ENCODE measurements at places on chromosomes 2 and 18. TPM values are rescaled to one million over a fixed set of nuclear protein-coding genes. Genes with fewer than 3 reads are reported as not detected.
A peak's percentile ranks its signal among the peaks of the same experiment; 100 is the strongest.

DNA sequence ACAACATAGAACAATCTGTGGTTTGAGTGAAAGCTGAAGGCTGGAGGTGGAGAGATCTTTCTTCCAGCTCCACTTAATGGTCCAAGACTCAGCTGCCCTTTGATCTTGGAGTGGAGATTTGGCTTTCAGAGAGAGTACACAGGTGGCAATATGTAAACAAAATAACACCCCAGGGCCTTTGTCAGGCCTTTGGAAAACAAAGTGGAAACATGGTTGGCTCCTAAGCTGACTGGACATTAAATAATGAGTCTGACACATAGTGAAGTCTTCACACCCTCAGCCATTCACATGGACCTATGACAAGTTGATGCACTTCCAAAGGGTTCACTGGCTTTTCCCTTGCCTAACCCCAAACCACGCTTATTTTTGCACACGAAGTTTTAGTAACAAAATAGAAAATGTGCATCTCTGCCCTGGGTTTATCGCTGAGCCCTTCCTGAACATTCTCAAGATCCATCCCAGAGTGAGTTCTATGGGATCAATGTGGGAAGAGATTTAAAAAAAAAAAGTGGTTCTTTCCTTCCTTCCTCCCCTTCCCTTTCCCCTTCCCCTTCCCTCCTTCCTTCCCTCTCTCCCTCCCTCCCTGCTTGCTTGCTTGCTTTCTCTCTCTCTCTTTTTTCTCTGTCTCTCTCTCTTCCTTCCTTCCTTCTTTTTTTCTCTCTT lies 201.3 kb upstream of the NT5C1B start:
- DNase-seq: no peak

- no peak for DNase-seq
Observed at GRCh38 chr2:40164736-40165508, 287.0 kb downstream of the SLC8A1 start.

DNA sequence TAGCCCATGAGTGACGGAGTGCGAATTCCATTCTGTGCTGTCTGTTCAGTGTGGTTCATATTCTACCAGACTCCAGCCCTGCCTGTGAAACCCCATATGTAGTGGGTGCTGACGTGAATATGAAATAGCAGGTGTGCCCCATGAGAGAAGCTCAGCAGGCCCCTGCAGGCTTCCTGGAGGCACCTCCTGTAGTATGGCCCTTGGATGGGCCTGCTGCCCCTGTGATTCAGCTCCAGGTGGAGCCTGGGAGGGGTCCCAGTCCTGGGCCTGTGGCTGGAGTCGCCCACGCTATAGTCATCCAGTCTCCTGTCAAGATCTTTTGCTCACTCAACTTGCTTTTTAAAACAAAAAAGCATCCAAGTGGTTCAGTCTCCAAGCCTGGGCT lies 125.5 kb downstream of the GLI2 start:
- no peak for DNase-seq

DNA sequence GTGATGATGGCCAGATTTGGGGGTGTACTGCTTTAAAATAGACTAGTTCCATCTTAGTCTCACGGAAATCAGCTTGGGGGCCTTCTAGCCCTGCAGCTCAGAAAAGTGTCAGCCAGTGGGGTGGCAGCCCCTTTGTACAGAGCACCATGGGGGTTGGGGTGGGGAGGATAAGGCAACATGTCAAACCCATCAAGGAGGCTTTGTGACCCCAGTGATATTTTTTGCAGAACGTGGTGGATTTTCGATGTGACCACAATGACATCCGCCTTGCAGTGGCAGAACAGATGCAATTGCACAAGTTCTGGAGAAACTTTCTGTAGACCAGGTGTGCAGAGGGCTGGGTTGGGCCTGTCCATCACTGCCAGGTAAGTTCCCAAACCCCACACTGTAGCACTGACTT lies 3.0 kb upstream of the CD8A start:
- no peak for DNase-seq

- DNase-seq: no peak
Observed at GRCh38 chr2:207251573-207252192, 85.9 kb upstream of the KLF7 start.

DNA sequence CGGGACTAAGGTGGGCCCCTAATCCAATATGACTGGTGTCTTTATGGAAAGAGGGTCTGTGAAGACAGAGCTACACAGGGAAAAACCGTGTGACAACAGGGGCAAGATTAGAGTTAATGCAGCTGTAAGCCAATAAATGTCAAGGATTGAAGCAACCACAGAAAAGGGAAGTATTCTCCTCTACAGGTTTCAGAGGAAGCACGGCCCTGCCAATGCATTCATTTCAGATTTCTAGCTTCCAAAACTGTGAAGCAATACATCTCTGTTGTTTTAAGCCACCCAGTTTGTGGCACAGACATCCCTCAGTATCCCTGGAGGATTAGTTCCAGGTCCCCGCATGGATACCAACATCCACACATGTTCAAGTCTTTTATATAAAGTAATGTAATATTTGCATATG lies 48.8 kb downstream of the SPP2 start:
- DNase-seq: no peak

DNA sequence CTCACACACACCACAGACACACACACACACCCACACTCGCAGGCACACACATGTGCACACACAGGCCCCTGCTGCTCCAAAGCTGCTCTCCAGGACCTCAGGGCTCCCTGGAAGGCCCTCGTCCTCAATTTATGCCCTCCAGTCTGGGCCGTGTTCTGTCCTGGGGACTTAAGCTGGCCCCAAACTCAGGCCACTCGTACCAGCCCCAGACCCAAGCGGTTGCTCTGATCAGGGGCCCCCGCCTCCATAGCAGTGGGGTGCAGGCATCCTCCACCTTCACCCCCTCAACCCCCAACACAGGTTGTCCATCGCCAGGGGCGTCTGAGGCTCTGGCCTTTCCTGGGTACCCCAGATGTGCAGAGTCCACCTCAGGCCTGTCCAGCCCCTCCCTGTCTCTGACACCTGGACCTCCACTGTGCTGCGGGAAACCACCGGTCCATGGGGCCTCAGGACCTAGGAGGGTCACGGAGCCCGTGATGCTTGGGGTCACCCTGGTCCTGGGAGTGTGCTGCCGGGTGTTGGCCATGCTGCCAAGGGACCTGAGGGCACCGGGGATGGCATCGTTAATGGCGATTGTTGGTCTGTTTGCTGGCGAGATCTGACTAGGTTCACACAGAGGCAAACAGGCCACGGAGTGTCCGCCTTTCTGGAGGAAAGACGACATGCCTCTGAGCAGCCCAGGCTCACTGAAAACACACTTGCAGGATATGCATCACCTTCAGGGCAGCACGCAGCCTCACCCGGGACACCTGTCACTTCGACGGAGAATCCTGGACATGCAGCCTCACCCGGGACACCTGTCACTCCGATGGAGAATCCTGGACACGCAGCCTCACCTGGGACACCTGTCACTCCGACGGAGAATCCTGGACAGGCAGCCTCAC lies 155.6 kb downstream of the NDUFA10 start:
- DNase-seq: no peak

- peak; percentile 53 for DNase-seq
Observed at GRCh38 chr18:22106536-22107292, 62.7 kb upstream of the GATA6 start.

- DNase-seq: peak; percentile 86
Observed at GRCh38 chr2:181106789-181107627, 126.6 kb downstream of the UBE2E3 start.

DNA sequence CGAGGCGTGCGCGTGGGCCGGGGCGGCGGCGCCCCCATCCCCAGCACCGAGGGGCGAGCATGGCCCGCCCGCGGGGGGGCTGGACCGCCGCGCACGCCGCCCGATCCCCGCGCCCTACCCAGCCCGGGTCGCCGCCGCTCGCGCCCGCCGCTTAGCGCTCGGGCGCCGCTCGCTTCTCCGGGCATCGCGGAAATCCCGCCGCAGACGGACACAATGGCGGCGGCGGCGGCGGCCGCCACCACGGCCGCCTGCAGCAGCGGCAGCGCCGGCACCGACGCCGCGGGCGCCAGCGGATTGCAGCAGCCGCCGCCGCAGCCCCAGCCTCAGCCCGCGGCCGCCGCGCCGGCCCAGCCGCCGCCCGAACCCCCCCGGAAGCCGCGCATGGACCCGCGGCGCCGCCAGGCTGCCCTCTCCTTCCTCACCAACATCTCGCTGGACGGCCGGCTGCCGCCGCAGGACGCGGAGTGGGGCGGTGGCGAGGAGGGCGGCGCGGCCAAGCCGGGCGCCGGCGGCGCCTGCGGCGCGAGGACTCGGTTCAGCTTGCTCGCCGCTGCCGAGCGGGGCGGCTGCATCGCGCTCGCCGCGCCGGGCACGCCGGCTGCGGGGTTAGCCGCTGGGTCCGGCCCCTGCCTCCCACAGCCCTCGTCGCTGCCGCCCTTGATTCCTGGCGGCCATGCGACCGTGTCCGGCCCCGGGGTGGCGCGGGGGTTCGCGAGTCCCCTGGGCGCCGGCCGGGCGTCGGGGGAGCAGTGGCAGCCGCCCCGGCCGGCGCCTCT lies 453 bp downstream of the CABLES1 start:
- DNase-seq: no peak

GRCh38 chr2:145324748-145325147 lies 804.8 kb upstream of the ZEB2 start:
- no peak for DNase-seq

- no peak for DNase-seq
Observed at GRCh38 chr2:26567534-26567933, 73.6 kb downstream of the CIB4 start.

DNA sequence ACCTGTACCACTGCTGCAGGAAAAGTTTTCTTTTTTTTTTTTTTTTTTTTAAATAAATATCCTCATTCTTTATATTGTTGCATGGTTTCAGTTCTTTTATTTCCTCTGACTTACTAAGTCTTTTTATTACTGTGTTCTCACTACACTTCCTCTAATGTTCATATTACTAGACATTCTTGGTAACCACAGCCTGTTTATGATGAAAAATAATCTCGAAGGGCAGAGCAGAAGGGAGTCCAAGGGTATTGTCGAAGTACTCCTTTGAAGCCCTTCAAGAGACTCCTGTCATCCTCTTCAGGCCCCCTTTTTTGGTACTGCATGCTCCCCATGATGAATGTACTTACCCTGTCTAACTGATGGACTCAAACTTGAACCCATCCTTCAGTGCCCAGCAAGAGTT lies 61.2 kb downstream of the RND3 start:
- no peak for DNase-seq

DNA sequence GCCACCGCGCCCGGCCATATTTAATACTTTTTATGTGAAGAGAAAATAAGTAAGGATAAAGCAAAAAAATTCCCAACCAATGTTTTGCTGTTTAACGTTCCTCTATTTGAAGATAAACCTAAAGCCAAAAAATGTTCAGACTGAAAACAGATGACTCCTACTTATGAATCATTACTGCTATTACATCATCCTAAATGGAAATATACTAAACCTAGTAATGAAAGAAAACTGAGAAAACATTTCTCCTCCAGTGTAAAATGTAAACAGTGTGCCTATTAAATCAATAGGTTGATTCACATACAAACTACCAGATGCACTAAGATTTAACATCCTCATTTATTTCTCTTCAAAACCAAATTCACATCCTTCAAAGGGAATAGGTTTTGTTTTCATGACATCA lies 43.5 kb downstream of the CWC22 start:
- DNase-seq: peak; percentile 17

DNA sequence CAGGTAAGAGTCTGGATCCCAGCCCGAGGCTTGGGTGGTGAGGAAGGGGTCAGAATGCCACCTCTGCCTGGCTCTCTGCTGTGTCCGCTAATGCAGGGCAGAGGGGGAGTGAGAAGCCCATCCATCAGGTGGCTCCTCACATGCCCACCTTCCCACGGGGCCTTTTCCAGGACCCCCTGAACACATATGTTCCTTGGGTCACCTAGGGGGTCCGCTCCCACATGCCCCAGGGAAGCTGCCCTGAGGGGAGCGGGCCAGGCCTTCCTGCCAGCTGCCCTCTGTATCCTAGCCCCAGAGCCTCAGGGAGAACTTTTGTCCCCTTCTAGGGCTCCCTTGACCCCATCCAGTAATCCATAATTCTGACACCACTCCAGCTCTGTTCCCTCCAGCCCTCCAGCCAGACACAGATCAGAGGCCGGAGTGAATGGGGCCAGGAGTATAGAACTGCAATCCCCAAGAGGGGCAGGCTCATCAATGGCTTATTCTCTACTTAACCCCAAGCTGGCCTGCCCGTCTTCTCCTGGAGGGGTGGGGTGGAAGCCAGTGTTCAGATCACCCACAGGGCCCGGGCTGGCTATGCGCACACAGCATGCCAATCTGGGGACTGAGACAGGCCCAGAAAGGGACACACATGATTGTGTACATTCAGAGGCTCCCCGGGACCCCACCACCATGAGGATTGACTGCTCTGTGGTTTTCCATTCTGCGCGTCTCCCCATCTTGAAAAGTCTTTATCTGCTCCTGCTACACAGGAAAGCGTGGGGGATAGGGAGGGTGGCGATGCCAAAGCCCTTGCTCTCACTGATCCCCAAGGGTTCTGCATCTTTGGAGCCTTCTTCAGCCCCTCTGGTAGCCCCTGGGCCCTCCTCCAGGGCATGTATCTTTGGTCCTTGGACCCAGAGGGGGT lies 1.1 kb downstream of the EMILIN1 start:
- DNase-seq: no peak

DNA sequence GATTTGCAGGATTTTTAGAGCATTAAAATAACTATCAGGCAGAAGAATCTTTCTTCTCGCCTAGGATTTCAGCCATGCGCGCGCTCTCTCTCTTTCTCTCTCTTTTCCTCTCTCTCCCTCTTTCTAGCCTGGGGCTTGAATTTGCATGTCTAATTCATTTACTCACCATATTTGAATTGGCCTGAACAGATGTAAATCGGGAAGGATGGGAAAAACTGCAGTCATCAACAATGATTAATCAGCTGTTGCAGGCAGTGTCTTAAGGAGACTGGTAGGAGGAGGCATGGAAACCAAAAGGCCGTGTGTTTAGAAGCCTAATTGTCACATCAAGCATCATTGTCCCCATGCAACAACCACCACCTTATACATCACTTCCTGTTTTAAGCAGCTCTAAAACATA lies 137.0 kb downstream of the MEIS1 start:
- DNase-seq: no peak

DNA sequence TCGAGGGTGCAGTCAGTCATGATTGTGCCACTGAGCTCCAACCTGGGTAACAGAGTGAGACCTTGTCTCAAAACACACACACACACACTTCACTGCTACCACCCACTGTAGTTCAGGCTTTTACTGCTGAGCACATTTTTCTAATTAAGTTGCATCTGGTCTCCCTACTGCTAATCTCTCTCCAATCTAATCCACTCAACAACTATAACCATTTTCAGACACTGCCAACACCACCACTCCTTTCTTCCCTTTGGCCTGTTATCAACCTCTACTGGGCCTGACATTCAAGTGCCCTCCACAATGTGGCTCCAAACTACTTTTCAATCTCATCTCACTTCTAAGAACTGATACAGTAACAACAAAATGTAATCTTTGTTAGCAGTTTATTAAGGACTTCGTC lies 44.8 kb downstream of the RMP24 start:
- no peak for DNase-seq

STAT1 gene
- polyA plus RNA-seq: 31.9 TPM

FOXD4L1 gene
- polyA plus RNA-seq: 0.10 TPM

C1QL2 gene
- polyA plus RNA-seq: not detected

IL18R1 gene
- polyA plus RNA-seq: 0.35 TPM

NPPC gene
- not detected for polyA plus RNA-seq

LYG2 gene
- polyA plus RNA-seq: 0.48 TPM

TYW5 gene
- polyA plus RNA-seq: 3.6 TPM

SNED1 gene
- 0.46 TPM for polyA plus RNA-seq

Measured in mammary epithelial cell (primary cell).